Activated CD8-positive, alpha-beta memory T cell treated with anti-CD3 and anti-CD28 coated beads, Interleukin-2, amount 50 U/mL, for 48 hours (primary cell): ENCODE measurements at places on chromosomes 5 and 9.

- no peak for DNase-seq
Observed at GRCh38 chr5:96326902-96327301, 106.1 kb downstream of the PCSK1 start.

GRCh38 chr5:43514025-43514424, 923 bp downstream of the C5orf34 start:
- DNase-seq, result no peak

DNA sequence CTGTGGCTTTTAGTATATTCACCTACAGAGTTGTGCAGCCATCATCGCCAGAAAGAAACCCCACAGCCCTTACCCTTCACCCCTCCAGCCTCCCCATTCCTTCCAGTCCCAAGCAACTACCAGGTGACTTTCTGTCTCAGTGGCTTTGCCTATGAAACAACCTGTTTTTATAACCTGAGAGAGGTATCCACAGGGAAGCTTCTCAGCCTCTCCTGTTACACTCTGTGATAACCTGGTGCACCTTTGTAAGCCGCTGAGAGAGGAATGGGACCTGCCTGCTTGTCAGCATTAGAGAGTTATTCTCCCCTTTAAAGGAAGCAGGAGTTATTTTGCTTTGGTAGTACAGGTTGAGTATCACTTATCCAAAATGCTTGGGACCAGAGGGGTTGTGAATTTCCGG, 93.6 kb downstream of the TRIO start:
- DNase-seq, result no peak

DNA sequence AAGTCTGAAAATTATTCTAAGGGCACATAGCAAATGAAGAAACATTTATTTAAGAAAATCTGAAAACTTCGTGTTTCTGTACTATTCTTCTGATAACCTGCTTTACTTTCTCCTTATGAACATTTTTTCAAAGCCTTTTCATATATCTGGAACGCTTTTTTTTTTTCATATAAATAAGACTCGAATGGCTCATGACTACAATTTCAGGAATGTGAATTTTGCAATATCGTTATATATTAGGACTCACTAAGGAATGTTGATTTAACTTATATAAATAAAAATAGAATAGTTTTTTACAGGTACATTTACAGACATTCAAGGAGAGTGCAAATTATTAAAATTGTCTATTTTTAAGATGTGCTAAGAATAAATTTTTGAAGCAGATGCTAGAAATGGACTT, 42.9 kb downstream of the GPBP1 start:
- no peak for DNase-seq

DNA sequence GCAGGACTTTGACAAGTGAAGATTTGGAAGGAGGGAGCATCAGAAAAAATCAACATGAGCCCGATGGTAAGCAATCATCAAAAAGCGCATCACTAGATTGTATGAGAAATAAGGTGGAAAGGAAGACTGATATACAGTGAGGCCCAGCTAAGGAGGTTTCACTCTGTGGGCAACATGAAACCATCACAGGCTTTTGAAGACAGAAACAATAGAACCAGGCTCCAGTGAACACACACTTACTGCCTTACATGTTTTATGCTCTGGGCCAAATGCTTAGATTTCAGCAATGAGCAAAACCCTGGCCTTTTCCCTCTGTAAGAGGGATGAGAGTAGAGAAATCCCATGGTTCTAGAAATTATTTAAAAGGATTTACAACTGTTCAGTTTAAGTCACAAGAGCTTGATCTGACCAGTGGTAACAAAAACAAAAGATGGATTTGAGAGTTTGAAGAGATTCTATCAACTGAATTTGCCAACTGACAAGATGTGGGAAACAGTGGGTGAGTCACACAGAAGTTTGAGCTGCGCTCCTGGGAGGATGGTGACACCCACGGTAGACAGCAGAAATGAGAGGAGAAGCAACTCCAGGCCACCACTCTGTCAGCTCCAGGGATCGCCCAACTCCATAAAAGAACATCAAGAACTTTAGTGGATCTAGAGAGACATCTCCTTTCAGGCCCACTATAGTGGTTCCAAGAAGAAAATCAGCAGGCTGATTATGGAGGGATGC, 261.8 kb downstream of the MCTP1 start:
- no peak for DNase-seq

DNA sequence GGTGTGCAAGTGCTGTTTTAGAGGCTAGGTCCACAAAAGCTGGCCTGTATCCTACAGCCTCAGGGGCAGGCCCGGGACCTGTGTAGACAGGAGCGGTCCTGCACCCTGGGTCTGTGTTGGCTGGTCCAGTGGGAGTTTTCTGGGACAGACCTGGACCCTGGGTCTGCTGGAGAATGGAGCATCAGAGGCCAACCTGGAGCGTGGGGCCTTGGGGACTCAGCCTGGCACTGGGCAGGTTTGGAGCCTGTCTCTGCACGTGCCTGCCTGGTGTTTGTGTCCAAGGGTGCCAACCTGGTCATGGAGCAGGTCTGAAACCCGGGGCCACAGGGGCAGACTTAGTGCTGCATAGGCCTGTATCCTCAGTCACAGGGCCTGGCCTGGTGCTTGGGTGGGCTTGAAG, 45.8 kb downstream of the SRFBP1 start:
- DNase-seq, result no peak

GRCh38 chr5:114223866-114224265, 138.0 kb upstream of the KCNN2 start:
- DNase-seq, result no peak

- peak; percentile 52 for DNase-seq
Observed at GRCh38 chr9:95511952-95512708, 4.6 kb downstream of the PTCH1 start.

DNA sequence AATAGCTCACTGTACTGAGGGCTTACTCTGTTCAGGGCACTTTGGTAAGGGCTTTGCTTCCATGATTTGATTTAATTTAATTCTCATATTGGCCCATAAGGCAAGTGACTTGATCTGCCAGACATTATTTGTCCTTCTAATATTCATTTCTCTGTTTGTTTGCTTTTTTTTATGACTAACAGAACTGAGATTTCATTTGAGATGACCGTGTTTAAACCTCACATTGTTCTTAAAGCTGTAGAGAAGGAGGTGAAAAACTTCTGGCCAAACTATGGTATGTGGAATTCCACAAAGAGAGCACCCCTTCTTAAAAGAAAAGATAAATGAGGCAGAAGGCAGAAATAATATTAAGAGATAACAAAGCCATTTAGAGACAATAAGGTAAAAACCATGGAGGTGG, 775.6 kb upstream of the ACO1 start:
- no peak for DNase-seq

DNA sequence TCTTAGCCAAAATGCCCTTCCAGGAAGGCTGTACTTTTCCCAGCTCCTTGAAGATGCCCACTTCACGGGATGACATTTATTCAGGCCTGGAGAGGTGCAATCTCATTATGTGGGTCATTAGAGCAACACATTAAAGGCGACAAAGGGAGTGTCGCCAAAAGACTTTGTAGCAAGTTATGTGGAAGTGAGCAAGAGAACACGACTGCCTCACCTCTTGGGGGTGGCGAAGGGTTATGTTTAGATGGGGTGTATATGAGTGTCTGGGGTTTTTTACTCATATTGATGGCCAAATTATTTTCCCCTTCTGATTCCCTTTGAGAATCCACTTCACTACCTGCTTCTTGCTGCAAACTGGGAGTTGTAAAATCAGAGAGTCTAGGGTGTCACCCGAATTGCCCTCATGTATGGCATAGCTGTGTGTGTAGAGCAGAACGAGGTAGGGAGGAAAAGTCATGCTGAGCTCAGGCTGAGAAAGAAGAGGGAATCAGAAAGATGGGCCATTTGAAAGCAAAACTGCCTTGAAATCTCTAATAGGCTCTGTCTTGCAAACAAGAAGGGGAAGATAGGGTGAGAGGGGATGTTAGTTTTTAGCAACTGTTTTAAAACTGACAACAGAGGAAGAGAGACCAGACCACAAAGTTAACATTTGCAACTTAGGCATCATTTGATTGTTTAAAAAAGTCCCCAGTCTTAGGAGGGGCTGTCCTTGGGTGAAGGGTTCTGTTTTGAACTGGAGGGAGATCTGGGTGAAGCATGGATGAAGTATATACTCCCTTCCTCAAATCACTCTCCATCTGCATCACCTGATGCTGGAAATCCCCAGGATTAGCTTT, 97.1 kb upstream of the IL12B start:
- no peak for DNase-seq

- DNase-seq, result no peak
Observed at GRCh38 chr5:173890195-173890991, 2.2 kb downstream of the CPEB4 start.

DNA sequence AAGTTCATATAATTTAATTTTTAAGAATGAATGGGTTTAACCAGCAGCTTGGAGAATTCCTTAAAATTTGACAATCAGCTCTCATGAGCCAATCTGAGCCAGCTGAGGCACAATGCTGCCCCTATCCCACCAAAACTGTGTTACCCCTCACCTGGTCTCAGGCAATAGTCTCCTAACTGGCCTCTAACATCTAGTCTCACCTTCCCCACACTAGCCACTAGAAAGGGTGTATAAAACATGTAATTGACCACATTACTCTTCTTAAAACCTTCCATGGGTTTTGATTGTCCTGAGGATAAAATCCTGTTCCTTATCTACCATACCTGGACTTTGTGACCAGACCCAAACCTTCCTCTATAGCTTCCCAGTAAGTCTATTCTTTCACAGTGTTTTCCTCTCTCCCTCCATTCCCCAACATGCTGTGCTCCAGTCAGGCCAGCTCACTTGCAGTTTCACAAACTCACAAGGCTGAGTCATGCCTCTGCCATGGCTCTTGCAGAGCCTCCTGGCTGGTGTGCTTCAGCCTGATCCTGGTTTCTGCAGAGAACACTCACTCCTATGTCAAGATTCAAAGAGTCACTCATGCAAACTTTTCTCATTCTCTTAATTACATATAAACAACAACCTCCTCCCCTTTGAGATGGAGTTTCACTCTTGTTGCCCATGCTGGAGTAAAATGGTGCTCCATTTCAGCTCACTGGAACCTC, 16.0 kb upstream of the ZCCHC7 start:
- no peak for DNase-seq

DNA sequence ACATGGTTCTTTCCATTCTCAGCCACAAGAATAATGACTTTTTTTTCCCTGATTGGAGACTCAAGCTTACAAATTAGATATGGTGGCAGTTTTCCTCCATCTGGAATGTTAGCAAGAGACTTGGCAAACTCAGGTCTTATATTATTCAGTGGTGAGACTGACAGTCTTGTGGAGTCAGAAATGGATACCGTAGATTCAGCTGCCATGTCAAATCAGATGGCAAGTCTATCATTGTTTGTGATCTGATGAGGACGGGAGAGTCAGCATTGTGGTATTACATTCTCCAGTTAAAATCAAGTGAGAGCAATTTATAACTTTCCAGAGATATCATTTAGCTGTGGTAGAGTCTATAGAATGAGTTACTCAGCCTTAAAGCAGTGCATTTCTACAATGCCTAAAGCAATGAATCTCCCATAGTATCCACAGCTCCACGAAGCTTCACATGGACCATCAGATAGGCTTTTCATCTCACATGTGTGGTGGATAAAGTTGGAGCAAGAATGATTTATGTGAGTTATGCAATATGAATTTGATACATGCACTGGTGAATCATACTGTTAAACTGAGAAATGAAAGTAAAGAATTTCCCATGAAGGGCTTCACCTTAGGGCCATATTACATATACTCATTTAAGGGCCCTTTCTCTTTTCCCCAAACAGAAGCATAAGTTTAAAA, 430.6 kb downstream of the ZNF608 start:
- DNase-seq, result no peak

DNA sequence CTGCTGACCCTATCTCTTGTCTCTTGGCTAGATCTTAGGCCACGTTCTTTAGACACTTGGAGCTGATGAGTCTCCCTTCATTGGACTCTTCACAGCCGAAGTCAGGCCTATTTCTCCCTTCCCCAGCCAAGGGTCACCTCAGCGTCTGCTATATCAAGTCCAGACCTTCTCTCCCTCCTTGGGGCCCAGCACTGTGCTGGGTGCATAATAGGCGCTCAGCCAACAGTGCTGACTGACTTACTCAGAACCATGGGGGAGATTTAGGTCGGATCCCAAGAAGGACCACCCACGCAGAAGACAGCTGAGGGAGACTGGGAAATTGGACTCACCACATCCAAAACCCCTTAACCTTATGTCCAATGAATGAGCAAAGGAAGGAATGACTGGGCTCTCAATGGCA, 5.6 kb upstream of the AMBP start:
- DNase-seq, result peak; percentile 42

- DNase-seq, result no peak
Observed at GRCh38 chr9:85067792-85068191, 398.3 kb downstream of the NTRK2 start.

DNA sequence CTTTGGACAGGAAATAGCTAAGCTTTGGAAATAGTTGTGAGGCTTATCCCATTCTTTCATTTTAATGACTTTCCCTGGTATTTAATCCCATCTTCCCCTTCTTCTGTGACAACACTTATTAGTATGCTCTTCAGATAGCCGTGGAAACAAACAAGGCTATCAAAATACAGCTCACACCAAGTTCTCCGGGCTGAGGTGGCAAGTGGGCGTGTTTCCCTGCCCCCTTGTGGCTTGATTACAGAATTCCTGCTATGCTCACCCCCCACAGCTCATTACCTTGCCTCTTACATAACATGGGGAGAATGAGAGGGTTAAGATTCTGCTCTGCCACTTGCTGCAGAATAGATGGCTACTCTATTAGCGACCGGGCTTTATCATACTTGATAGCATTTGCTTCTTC, 437.1 kb upstream of the TLE4 start:
- DNase-seq, result no peak

DNA sequence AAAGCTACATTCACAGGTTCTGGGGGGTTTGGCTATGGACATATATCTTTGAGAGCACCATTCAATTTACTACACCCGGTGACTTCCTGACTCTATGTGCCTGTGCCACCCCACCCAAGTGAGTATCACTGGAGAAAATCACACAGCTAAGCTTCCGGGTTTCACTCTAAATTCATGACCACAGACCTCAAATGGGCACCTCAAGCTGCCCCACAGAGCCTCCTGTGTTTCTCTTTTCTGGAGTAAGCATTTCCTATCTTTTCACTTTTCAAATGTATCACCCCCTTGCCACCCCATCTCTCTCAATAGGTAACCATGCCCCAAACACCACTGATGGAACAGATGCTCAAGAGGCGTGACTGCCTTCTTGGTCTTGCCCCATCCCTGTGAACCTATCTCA, 49.2 kb upstream of the NEK6 start:
- no peak for DNase-seq

- DNase-seq, result no peak
Observed at GRCh38 chr9:135909371-135909770, 2.0 kb upstream of the CAMSAP1 start.

DNA sequence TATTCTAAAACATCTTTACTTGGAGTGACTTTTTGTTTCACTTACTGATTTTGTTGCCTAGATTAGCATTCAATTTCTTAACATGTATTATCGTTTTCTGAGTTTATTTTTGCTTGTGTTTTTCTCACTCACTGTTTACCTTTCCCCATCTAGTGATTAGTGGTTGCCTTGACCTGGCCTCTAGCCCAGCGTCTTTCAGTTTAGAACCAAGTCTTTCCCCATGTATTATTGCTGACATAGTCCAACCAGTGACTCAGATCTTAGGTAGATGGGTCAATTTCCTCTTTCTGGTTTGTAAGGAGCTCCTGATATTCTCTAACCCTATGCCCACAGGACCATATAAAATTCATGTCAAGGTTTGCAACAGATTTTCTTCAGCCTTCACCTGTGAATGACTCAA, 135.5 kb downstream of the PRR16 start:
- no peak for DNase-seq
